ENCODE measurements at places on chromosomes 5 and 9.
A peak's percentile ranks its signal among the peaks of the same experiment; 100 is the strongest.

- DNase-seq: peak; percentile 61
Observed at GRCh38 chr5:139968547-139969261, 74.4 kb downstream of the NRG2 start.

- DNase-seq: no peak
Observed at GRCh38 chr5:124823380-124823779, 76.9 kb upstream of the ZNF608 start.

- no peak for DNase-seq
Observed at GRCh38 chr5:112649882-112650281, 87.8 kb upstream of the APC start.

DNA sequence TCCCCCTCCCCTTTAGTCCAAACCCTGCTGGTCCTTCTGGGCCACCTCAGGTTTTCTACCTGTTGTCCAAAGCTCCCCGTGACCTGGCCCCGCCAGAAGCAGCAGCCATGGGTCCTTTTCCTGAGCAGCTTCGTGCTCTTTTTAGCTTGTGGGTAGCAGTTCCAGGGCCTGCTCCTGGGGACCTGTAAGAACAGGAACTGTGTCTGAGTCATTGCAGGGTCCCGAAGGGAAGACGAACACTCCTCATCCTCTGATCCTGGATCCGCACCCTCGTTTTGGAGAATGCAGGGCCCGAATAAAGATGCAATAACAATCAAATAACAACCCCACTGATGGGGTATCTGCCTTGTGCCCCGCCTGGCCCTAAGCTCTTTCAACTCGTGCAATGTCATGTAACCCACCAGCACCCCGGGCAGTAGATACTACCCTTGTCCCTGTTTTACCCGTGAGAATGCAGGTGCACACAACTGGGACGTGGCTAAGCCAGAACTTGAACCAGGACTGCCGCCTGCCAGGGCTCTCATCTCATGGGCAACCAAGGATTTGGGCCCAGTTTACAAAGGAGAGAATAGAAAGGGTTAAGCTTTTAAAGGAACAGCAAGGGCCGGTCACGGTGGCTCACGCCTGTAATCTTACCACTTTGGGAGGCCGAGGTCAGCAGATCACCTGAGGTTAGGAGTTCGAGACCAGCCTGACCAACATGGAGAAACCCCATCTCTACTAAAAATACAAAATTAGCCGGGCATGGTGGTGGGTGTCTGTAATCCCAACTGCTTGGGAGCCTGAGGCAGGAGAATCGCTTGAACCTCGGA lies 33.2 kb downstream of the NEK6 start:
- DNase-seq: no peak

GRCh38 chr5:95620870-95621838 lies 1.3 kb downstream of the GPR150 start:
- no peak for DNase-seq

DNA sequence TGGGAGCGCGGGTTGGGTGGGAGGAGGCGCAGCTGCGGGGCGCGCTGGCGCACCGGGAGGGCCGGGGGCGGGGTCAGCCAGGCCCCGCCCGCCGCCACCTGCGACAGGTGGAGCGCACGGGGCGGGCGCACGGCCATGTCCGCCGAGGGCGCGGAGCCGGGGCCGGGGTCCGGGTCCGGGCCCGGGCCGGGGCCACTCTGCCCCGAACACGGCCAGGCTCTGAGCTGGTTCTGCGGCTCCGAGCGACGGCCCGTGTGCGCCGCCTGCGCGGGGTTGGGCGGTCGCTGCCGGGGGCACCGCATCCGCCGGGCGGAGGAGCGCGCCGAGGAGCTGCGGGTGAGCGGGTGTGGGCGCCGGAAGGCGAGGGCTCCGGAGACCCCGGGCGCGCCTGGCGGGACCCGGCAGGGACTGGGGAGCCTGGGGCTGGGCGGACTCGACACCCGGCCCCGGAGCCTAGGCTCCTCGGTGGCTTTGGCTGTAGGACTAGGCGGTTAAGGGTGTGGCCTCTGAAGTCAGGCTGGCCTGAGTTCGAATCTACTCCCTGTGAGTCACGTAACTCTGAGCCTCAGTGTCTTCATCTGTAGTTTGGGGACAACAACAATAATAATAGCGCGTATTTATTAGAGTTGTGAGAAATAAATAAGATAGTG lies at the start of gene BSPRY:
BSPRY (plus strand) TSS at position 97 of the 650 bp plus-strand sequence; CDS start at position 136, 39 bp downstream.
- no peak for DNase-seq

DNA sequence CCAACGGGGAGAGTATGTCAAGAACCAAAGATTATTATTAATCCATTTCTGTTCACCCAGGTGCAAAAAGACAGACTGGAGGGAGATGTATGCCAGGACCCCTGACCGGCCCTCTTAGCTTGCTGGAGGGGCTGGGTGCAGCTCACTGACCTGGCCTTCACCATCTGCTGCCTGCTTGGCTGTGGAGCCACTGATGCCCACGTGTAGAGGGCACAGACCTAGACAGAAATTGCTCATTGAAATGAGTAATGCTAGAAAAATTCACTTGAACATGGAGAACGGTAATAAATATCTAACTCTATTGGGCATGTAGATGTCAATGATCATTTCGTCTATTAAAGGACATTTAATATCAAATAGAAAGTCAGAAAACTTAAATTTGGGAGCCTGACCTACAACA lies 58.8 kb upstream of the ERCC6L2 start:
- DNase-seq: no peak

DNA sequence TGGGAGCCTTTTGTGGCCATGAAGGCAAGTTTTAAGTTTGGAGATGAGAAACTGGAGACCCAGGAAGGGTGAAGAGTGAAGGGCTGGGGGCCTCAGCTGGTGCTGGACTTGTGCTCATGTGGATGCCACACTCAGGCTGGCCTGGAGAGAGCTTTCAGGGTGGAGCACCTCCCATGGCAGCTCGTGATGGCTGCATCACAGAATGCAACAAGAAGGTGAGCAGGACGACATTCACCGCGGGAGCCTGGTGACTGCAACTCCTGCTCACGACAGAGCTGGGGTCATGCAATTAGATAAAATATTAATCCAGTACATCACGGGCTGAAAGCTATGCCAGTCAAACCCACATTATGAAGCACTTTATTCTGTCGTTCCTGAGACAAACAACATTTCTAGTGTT lies 59.7 kb downstream of the SEMA4D start:
- no peak for DNase-seq
